Neural crest cell (in vitro differentiated cells): ENCODE measurements at places on chromosomes 6 and 20.

DNA sequence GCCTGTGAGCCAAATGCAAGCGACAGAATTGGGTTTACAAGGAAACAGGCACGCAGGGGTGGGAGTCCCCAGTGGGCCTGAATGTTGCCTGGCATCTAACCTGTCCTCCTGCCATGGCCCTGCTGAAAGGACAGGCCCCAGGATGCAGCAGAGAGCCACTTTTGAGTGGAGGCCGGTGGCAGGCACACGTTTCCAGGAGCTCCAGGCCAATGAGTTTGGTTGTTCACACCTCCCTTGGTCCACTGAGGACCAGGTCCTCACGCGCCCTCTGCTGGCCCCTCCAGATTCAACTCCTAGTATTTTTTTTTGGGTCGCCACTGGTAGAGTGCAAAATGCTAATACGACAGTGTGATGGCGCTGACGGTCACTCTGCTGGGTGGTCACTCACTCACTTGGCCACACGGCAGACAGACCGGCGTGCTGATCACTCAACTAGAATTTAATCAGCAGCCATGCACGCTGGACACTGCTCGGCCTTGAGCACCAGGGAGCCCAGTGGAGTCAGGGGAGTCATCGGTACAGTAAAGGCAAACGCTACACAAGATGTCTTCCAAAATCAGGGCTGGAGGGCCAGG lies 81.7 kb upstream of the NFATC2 start:
- peak; percentile 82 for DNase-seq
- H3K27ac ChIP-seq: no peak overlapping the region
- no peaks in the 10 kb centered on the region for H3K27me3 ChIP-seq
- H3K4me1 ChIP-seq: peaks cover 14% of the 10 kb centered on the region
- H3K36me3 ChIP-seq: peaks cover 5% of the 10 kb centered on the region
- H3K4me3 ChIP-seq: no peak overlapping the region

GRCh38 chr6:107607116-107607515 lies 117.2 kb downstream of the SOBP start:
- peaks cover 85% of the 10 kb centered on the region for H3K4me1 ChIP-seq
- H3K27me3 ChIP-seq: no peaks in the 10 kb centered on the region
- no peak for DNase-seq

DNA sequence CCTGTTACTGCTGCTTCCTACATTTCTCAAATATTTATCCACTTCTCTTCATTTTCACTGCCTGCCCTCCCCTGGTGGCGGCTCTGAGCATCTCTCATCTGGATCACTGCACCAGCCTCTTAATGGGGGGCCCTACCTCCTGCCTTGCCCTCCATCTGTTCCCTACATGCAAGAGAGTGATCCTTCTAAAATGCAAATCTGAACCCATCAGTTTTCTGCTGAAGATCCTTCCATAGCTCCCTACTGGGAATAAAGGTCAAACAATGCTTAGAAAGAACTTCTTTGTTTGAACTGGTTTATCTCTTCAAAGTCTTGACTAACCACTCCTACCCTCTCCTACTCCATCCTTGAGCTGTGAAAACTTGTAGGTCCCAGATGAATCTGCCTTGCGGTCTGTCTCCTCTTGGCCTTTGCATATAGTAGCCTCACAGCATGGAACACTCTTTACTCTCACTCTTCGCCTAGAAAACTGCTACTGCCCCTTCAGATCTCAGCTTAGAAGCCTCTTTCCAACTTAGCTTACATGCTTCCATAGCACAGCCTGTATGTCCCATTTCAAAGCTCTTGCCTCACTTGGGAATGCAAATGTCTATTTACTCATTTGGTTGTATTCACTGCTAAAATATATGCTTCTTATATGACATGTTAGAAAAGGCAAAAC lies 119.3 kb downstream of the QRSL1 start:
- no peaks in the 10 kb centered on the region for H3K27me3 ChIP-seq
- no peak overlapping the region for H3K4me3 ChIP-seq
- DNase-seq: no peak
- H3K27ac ChIP-seq: no peak overlapping the region
- H3K4me1 ChIP-seq: peaks cover 9% of the 10 kb centered on the region

GRCh38 chr20:63652192-63652980 lies 838 bp downstream of the STMN3 start:
- peaks cover 2% of the 10 kb centered on the region for H3K36me3 ChIP-seq
- H3K4me1 ChIP-seq: peaks cover 16% of the 10 kb centered on the region
- H3K27me3 ChIP-seq: no peaks in the 10 kb centered on the region
- peak; percentile 61 for DNase-seq

GRCh38 chr6:155333414-155333813 lies 19.1 kb upstream of the TFB1M start:
- H3K27me3 ChIP-seq: no peaks in the 10 kb centered on the region
- peaks cover 6% of the 10 kb centered on the region for H3K36me3 ChIP-seq
- H3K4me1 ChIP-seq: peaks cover 16% of the 10 kb centered on the region
- no peak overlapping the region for H3K4me3 ChIP-seq

DNA sequence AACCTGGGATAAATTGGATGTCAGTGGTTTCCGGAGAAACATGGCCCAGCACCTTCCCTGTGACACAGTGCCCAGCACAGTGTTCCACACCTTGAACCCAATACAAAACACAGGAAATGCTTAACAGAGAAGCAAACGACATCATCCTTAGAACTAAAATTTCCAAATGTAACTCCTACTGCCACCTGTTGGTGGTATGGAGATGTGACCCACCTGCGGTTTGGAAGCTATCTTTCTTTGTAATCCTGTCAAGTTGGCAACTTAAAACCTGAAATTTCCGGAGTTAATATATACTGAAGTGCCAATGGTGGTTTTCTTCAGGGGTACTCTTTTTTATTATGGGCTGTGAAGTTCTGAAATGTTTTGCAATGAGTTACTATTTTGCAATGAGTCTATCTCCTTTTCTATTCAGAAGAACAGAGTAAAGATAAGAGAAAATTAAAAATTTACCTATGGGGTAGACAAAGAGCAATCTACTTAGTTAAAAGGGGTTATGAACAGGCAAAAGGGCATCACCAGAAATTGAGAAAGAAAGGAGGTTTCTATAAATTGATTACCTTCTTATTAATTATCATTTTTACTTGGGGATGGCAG lies 658.8 kb downstream of the PTPRT start:
- no peak overlapping the region for H3K27ac ChIP-seq
- peaks cover 4% of the 10 kb centered on the region for H3K4me1 ChIP-seq
- H3K4me3 ChIP-seq: no peak overlapping the region
- H3K36me3 ChIP-seq: no peaks in the 10 kb centered on the region
